ENCODE measurements at places on chromosomes 5 and 9.
A peak's percentile ranks its signal among the peaks of the same experiment; 100 is the strongest.

- peak; percentile 24 for DNase-seq
Measured at GRCh38 chr5:141330299-141331080, at the start of gene PCDHGA1. Gene PCDHGA1 (plus strand): TSS chr5:141330514.

GRCh38 chr5:62005551-62005950 lies 300.5 kb upstream of the KIF2A start:
- no peak for DNase-seq

GRCh38 chr5:31769530-31769929 lies 130.6 kb downstream of the PDZD2 start:
- DNase-seq, result no peak

DNA sequence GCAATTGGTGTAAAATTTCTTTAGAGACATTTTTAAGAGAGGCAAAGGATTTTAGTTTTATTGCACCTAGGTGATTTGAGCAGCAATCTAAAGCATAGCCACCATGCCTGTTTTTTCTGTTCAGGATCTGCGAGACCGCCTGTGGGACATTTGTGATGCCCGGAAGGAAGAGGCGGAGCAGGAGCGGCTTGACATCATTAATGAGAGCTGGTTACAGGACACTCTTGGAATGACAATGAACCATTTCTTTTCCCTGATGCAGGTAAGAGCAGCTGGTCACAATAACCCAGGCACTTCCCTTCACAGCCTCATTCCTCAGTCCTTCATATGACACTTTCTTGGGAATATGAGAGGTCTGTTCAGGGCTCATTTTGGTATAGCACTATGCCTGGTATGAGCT lies 103.2 kb upstream of the IL7R start:
- DNase-seq, result no peak

DNA sequence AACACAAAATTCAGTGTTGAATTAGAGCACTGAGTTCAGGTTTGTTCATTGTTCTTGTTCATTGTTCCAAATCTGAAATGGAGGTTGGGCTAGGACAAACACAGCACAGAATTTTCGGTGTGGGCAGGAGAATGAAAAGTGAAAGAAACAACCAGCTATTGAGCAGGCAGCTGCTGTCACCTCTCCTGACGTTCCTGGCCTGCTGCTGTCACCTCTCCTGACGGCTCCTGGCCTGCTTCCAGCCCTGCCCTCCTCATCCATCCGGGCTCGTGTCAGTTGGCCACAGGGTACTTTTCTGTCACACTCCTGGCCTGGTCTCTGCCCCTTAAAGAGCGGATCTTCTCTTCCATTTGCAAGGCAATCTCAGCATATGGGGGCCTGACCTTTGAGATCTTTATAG lies 45.2 kb upstream of the CKMT2 start:
- no peak for DNase-seq

GRCh38 chr5:87121304-87122150 lies 146.2 kb upstream of the RASA1 start:
- DNase-seq, result peak; percentile 56

GRCh38 chr5:51185850-51186329 lies 197.4 kb upstream of the ISL1 start:
- DNase-seq, result no peak

DNA sequence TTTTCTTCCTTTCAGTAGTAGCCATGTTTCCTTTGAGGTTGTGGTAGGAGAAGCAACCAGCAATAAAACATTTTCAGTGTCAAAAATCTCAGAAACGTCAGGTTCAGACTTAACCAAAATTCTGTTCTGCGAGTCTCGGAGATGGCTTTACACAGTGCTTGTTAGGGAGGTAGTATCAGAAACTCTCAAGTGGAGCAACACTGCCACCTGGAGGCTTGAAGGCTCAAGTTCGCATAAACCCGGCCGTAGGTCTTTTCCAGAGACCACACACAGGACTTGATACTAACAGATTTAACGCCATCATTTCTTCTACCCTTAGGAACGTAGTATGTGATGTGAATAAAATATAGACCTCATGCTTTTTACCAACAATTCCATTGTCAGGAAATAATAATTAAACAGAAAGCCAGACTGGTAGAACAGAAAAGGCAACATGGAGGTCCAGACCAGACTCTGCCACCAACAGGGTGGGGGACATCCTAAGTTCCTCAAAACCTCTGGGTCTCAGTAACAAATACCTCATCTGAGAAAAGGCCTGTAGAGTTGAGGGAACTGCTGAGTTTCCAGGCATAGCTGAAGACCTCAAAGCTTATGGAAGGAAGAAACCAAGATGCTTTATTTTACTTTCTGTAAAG lies 8.5 kb downstream of the PTGER4 start:
- DNase-seq, result peak; percentile 91

DNA sequence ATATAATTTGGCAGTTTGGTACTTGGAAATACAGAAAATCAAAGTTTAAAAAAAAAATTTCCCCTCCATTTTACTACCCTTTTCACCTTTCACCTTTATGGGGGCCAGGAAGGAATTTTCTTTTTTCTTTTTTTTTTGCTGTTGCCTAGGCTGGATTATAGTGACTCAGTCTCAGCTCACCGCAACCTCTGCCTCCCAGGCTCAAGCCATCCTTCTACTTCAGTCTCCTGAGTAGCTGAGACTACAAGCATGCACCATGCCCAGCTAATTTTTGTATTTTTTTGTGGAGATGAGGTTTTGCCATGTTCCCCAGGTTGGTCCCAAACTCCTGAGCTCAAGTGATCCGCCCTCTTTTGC lies 9.1 kb downstream of the CHMP5 start:
- DNase-seq, result no peak

GRCh38 chr5:99030906-99031440 lies 102.2 kb upstream of the CHD1 start:
- DNase-seq, result no peak

GRCh38 chr9:93826905-93827544 lies 128.1 kb downstream of the BARX1 start:
- DNase-seq, result no peak

DNA sequence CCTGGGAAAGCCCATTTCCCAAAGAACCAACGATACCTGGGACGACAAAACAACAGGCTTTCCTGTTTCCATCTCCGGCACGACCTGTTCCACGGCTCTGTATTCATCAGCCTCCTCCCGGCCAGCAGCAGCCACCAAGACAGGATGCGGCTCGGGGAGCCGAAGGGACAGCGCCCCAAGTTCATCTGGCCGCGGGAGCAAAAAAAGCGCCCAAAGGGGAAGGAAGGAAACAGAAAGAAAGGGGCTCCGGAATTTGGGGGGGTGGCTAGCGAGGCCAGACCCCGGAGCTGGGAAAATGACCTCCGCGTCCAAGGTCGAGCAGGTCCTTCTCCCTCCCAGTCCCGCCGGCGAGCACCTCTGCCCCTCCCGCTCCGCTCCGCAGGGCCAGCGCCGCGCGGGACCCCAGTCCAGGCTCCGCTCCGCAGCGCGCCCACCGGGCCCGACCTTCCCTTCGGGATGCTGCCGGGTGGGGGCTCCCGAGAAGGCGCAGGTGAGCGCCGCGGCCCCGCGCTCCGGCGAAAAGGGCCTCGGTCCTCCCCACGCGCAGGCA lies 608 bp downstream of the ELOVL7 start:
- DNase-seq, result peak; percentile 27

- DNase-seq, result no peak
Measured at GRCh38 chr9:135363596-135363995, 116.0 kb upstream of the PPP1R26 start.

GRCh38 chr9:97766092-97766491 lies 69.0 kb upstream of the XPA start:
- no peak for DNase-seq

DNA sequence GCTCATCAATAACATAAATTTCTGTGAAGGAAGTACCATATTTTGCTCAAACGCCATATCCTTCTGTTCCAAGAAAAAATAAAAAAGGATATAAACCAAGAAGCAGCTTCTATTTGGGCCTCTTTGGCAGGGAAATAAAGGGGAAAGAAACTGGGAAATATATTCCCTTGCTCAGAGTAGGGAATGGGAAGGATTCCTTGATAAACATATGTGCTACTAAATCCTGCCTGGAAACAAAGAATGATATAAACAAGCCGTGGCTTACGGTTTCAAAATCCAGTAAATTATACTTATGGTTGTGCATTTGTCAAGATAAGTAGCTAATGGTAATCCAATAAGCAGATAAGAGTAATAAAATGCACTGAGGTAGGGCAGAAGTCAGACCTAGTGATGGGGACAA lies 481.6 kb downstream of the NTRK2 start:
- no peak for DNase-seq

All from activated CD4-positive, alpha-beta memory T cell treated with anti-CD3 and anti-CD28 coated beads for 36 hours (primary cell).